ENCODE measurements at places on chromosomes 2 and 18. TPM values are rescaled to one million over a fixed set of nuclear protein-coding genes. Genes with fewer than 3 reads are reported as not detected.

- no peak for DNase-seq
Measured at GRCh38 chr2:191421950-191422349, 176.7 kb downstream of the MYO1B start.

DNA sequence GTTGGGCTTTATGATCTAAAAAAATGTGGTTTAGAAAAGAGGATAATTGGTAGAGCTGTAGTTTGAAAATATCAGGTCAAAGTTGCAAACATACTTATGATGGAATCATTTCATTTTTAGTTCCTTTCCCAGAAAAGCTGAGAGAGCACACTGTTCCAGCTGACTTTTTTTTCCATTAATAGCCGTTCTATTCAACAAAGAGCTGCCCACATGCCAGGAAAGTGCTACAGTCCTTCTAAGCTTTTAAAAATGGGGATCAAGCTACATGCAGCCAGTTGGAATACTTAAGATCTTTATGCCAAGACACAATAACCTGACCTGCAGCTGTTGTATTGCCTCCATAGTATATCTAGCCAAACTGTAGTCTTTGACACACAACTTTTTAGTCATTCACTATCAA lies 111.5 kb downstream of the GALNT3 start:
- DNase-seq, result no peak

DNA sequence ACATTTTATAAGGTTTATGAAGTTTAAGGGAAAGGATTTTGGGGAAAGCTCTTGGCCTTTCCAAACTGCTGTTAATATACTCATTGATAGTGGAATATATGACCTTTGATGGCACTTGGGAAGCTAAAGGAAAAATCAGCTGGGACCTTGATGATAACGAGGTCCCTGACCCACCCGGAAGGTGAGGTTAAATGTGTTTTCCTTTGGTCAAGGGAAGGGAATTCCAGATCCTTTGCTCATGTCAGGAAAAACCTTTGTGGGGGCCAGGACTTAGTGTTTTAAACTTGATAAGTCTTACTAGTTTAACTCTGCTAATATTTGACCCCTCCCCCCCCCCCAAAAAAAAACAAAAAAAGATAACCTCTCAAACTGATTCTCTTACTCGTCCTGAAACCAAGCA lies 50.7 kb downstream of the CRIM1 start:
- no peak for DNase-seq

DNA sequence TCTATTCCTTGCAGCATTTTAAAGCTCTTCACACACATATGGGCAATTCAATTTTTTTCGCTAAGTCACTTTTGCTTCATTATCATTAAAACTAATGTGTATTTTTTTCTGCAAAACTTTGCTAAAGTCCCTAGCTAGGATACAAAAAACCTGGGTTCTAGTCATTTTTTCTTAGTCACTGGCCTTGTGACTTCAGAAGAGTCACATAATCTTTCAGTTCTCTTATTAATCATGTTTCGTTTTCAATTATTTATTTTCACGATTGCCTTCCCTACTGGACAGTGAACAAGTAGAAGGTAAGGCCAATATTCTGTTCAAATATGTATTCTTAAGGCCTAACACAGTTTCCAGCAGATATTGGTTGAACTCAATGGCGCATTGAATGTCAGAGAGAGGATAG lies 60.9 kb upstream of the CYRIA start:
- DNase-seq, result no peak

- no peak for DNase-seq
Measured at GRCh38 chr2:54952425-54952824, 97.8 kb downstream of the RTN4 start.

- DNase-seq, result no peak
Measured at GRCh38 chr2:100592226-100592625, 29.4 kb downstream of the PDCL3 start.

DNA sequence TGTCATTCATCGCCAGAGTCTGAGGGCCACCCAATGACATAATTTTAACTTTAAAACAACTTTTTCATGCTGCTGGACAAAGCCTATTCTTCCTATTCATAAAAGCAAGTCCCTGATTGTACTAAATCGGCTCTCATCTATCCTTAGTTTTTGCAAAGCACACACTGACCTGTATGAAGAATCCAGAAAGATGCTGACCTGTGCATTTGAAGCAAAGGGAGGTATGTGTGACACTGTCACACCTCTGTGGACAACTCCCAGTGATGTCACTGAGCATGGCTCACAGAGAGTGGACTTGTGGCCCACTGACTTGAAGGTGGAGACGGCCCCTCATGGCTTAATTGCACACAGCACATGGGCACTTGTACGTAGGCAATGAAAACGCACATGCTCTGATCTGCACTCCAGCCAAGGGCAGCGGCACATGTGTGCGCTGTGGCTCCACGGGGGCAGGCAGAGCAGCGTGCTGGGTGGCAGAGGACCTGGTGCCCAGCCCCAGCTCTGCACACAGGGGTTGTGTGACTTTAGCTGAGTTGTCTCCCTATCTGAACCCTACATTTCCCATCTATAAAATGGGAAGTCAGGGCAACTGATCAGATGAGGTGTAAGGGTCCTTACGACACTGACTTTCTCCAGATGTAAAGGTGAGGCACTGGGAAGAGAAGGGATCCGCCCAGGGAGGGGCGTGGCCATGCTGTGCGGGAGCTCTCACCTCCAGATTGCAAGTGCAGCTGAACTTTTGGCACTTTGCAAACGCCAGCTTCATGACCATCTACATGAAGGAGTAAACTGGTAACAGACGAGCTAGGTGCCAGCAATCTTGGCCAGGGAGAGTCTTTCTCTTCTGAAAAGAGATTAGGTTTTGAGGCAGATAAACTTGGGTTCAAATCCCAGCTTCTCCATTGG lies 14.3 kb upstream of the ODC1 start:
- no peak for DNase-seq

- DNase-seq, result no peak
Measured at GRCh38 chr2:217714287-217714751, 288.5 kb downstream of the TNS1 start.

DNA sequence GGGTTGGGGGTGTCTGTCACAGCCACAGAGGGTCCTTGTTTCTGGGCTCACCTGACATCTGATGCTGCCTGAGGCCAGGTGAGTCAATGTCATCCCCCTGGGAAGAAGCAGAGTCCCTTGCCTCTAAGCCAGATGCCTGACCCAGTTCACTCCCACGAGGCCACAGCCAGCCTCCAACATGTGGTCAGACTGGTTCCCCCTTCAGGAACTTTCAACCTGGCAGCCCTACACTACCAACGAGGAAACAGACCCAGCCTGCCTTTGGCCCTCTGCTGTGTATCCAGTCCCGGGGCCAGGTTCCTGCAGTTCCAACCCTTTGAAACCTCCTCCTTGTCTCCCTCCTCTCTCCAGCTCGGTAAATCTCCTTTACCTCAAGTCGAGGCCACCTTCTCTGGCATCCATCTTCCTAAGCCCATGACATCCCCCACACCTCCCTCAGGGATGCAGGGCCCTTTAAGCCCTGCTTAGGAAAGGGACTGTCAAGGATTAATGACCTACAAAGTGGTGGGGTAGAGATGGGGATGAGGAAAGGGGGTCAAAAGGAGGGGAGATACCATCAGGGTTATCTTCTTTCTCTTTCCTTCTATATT lies 49.2 kb upstream of the SMAD2 start:
- no peak for DNase-seq

DNA sequence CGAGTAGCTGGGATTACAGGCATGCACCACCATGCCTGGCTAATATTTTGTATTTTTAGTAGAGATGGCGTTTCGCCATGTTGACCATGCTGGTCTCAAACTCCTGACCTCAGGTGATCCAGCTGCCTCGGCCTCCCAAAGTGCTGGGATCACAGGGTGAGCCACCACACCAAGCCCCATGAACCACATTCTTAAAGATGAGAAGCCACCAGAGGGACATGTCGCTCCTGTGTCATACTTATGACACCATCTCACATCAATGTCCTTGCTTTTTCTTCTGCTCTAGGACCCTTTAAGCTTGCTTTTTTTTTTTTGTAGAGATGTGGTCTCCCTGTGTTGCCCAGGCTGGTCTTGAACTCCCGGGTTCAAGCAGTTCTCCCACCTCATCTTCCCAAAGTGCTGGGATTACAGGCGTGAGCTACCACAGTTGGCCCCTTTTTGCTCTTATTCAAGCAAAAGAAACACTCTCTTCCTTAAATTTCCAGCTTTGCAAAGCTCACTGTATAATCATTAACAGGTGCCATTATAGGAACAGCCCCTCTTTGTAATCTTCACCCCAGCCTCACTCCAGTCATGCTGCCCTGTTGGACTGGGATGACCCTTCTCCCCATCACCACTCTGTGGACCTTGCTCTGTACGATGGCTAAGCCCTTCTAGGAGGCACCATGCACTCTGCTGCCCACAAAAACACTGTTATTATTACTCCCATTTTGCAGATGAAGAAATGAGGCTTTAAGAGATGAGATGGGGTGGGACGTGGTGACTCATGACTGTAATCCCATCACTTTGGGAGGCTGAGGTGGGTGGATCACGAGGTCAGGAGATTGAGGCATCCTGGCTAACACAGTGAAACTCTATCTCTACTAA lies 10.8 kb upstream of the KCNG3 start:
- DNase-seq, result no peak

GRCh38 chr2:190529486-190530247 lies 4.9 kb downstream of the NEMP2 start:
- DNase-seq, result no peak

GRCh38 chr2:11874861-11875260 lies 128.4 kb downstream of the LPIN1 start:
- no peak for DNase-seq

GRCh38 chr18:74994502-74995418 lies 214.2 kb downstream of the PTGR3 start:
- no peak for DNase-seq

DNA sequence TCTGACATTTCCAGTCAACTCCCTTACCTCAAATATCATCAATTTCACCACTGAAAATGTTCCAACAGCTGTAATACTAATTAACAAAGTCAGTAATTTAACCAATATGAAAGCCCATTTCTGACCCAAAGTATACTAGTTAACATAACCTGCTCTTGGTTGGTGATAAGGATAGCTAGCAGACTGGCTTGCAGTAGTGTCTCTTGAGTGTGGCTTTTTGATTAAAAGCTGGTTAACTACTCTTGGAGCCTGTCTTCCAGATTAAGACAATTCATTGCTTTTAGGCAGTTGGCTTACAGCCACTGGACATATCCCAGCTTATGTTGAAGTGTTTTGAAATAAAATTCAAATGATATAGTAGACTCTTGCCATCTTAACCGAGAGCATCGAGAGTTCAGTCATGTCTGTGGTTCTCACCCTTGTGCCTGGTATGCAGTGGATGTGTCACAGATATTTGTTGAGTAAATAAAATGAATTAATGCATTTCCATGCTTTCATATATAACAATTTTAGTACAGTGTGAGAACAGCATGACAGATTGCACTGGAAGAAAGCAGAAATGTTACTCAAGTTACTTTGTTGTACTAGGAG lies 158.1 kb downstream of the TANC1 start:
- DNase-seq, result no peak

DNA sequence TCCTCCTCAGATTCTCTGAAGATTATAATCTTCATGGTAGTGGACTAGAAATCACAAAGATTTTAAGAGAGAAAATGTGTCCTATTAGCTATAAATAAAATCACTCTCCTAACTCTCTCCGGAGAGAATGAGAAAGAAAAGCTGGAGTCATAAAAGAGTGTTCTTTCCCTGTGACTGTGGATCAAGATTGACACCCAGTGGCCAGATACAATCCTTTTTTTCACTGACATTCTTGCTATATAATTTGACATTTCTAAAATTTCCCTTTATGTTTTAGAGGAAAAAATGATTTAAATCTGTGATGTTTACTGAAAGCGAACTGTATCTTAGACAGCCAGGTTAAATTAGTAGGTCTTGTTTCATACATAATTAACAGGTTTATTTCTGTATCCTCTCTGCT lies 35.4 kb upstream of the LRP2 start:
- no peak for DNase-seq

- no peak for DNase-seq
Measured at GRCh38 chr2:206071807-206072206, 14.2 kb downstream of the INO80D start.

- DNase-seq, result no peak
Measured at GRCh38 chr2:48050711-48051110, 144.4 kb upstream of the FBXO11 start.

- DNase-seq, result no peak
Measured at GRCh38 chr18:63046375-63046774, 273.2 kb downstream of the BCL2 start.

GRCh38 chr2:80482276-80482675 lies 177.7 kb upstream of the LRRTM1 start:
- DNase-seq, result no peak

DNA sequence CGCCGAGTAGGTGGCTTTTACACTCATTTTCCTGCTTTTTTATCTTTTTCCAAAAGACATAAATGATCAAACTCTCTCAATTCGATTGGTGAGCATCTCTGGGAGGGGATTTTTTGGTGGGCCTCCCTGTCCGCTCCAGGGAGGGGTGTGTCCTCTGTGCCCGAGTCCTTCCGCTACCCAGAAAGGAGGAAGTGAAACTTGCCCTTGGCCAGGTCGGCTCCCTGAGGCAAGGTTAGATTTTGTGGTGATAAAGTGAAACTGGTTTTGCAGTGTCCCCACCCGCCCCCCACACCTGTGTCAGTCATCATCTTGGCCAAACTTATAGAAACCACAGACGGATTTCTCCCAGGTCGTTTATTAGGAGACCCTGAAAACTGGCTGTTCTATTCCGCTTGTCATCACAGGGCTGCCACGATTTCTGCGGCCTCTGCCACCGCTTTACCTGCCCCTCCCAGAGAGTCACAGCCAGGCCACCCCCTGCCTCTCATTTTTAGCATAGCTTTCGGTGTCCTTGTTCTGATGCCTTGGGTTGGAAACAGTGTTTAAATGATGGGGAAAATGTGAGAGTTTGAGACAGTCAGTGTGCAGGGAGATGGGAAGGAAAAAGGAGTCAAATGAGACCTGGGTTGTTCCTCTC lies 93.6 kb downstream of the SH3BP4 start:
- DNase-seq, result no peak

DNA sequence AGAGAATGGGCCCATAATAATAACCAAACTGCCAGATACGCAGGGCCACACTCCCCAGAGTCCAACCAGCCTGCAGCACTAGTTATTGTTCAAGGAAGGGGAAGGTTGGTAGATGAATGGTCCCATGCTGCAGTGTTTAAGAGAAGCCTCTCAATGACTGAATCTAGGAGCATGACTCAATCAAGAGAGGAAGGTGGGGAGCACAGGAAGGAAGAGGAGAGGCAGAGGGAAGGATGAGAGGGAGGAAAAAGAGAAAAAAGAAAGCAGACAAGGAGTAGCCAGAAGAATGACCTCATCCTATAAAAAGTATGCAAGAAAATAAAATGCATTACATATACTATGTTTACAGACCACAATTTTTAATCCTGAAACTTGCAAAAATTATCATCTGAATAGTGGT lies 174.5 kb downstream of the TCF4 start:
- DNase-seq, result no peak

The SLC8A1 gene
- 1.2 TPM for total RNA-seq

The KCNG2 gene
- total RNA-seq, result not detected

The RNU2-63P gene
- not detected for total RNA-seq

The CHST9 gene
- not detected for total RNA-seq

The SCYGR4 gene
- total RNA-seq, result not detected

The UGT1A5 gene
- not detected for total RNA-seq

The PTPRN gene
- 0.47 TPM for total RNA-seq

The FABP1 gene
- total RNA-seq, result not detected

The CNTNAP5 gene
- not detected for total RNA-seq

The TDRD15 gene
- not detected for total RNA-seq

The GNAL gene
- 0.41 TPM for total RNA-seq

The SPAG16 gene
- total RNA-seq, result 13.8 TPM
